Left renal cortex interstitium (tissue), 4 donors: ENCODE measurements at places on chromosomes 12 and 14. TPM values are rescaled to one million over a fixed set of nuclear protein-coding genes. Genes with fewer than 3 reads are reported as not detected.

DNA sequence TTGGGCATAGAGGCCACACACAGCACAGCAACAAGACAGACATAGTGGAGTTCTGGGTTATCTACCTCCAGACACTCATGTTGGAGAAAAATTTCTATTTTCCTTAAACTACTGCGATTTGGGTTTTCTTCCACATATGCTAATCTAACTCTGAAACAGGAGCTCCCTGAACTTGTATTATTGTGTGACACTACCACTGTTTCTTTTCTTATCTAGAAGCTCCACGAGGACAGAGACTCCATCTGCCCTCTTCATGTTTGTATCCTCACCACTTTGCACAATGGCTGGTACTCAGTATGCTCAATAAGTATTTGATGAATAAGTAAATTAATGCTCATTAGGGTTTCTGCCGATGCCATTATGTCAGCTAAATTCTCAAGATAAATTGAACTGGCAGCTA, 218.6 kb downstream of the PAX9 start:
- no peak for DNase-seq

DNA sequence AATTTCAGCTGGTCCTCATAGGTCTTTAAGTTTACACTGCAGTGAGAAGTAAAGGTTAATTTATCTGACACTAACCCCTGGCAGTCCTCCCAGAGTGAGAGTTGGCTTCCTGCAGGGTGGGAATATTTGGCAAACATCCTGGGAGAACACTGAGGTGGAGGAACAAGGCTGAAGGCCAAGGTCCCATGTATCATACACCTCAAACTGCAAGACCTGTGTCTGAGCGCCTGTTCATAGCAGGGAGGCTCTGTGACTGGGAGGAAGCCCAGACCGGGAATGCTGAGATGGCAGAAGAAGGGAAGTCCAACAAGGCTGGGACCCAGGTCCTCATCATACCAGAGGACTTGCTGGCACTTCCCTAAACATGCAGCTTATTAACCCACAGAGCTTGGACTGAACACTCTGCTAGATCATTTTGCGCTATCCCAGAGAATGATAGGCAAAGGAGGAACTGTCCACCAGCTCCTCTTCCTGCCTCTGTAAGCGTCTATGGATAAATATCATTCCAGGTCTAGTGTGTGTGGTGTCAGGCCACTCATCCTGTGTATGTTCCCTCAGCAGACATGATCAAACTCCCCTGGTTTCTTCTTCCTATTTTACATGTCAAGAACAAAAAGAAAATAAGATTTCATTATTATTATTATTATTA, 199.6 kb upstream of the CNOT2 start:
- DNase-seq, result no peak

DNA sequence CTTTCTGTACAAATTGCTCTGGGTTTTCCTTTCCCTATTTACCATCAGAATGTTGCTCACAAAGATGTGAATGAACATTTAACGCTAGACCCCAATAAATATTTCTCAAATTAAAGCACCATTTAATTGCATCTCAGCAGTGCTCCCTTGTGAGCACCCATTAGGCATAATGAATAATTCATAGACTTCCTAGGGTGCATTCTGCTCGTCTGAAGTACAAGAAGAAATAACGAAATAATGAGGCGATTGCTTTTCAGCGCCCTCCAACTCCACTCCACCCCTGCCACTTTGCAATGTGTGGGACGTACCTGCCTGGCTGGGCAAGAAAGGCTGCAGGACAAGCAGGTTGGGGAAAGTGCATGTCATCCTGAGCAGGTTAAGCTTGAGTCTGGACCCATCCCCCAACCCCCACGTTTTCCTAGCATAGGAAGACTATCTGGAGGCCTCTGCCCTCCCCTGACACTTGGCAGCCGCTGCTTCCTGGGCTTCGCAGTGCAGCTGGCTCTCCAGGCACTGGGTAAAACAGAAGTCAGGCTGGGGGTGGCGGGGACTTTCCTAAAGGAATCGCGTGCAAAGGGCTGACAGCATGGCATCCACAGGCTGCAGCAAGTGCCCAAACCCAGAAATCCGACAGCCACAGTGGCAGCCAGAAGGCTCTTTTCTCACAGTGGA, 253.7 kb downstream of the DUSP6 start:
- DNase-seq, result no peak

- no peak for DNase-seq
Measured at GRCh38 chr14:65850429-65851135, 438.1 kb downstream of the FUT8 start.

- DNase-seq, result no peak
Measured at GRCh38 chr14:22962061-22962676, 5.3 kb upstream of the HAUS4 start.

DNA sequence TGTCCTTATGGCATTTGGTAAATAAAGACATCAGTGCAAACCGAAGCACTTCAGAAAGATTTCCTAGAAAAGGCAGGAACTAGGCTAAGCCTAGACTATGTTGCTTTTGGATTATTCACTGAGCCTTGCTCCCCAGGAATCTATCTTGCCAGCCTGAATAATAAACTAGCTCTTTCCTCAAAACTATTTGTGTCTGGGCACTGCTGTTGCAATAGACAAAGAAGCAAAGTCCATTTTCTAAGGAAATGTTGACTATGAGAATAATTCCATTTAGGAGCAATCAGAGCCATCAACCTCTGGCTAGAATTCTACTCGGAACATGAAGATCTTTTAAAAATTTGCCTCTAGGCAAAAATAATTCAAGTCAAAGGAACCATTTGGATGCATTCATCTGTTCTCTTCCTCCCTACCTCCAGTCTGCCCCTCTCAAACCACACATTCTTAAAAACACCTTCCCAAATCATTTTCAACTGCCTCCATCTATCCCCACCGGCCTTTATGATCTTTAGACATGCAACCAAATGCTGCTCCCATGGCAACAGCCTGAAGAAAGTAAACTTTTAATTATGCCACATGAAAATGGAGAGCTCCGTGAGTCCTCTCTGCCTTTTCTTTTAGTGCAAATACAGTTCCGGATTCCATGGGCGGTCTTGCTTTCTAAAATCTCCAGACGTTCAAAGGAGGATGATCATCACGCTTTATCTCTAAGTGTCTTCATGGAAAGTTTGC, 61.5 kb upstream of the FZD10 start:
- DNase-seq, result no peak

- no peak for DNase-seq
Measured at GRCh38 chr12:29744365-29744764, 39.4 kb downstream of the TMTC1 start.

DNA sequence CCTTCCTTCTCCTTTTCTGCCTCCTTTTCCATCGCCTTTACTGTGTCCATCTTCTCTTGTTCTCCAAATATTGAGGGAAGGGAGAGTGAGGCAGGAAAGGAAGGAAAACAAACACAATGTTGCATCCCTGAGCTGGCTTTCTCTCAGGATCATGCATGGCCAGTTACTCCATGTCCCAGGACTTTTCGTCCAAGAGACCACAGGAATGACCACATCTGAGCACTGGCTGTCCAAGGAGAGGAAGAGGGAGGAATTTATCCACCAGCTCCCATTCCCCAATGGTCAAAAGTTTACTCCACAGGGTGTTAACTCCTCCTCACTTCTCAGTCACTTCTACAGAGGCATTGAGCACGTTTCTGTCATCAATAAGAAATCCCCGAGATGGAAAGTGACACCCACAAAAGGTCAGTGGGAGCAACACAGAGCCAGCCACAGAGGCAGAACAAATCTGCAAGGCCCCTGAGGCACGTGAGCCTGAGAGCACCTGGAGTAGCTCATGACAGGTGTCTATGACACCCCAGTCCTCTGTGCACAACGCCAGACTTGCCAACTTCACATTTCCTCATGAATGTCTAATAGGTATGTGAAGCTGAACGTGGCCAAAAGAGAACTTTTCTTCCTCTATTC, 177.3 kb upstream of the NUDT4 start:
- no peak for DNase-seq

DNA sequence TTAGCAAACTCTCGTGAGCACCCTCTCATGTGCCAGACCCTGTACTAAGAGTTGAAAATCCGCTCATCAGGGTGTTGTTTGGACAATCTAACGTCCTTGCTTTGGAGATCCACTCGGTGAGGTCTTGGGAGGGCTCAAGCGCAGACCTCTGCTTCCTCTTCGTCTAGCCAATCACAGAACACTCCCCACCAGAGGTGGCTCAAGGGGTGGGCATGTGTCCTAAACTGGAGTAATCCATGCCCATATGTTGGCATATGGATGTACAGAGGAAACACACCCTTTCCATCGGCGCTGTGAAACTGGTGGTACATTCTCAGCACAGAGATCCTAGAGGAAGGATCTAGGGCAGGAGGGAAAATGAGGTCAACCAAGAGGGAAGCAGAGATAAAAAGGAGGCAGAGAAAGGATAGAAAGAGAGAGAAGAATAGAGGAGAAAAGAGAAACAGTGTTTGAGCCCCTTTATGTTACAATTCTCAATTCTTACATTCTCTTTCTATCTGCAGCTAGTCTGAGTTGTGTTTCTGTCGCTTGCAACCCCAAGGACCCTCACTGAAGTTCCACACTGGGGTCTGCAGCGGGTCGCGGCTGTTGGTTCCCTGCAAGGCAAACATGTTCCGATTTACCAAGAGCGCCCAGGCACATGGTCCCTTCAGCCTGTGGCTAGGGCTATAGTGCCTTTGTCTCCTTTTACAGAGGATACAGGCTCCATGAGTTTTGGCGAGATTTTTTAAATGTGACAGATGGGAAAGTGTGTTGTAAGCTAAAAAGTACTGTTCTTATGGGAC, 40.5 kb downstream of the DLK1 start:
- no peak for DNase-seq

DNA sequence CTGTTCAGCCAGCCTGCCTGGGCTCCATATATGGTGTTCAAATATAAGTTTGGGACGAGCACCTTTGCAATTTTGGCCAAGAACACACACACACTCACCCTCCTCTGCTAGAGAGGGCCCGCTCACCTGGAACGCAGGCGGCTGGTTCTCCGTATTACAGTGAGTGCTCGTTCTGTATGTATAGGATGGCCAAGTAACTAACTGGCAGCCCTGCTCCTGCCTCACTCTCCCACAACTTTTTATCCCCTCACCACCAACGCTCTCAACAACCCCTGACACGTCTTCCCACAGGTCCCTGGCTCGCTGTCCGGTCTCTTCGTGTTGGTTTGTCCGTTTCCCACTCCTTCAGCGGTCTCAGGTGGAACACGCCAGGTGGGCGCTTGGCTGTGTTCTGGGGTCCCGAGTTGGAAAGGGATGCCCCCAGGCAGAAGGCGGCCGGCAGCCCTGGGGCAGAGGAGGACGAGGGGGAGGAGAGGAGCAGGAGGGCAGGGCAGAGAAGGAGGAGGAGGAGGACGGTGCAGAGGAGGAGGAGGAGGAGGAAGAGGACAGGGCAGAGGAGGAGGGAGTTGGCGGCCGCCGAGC, 398 bp upstream of the MSRB3 start:
- no peak for DNase-seq

Gene TRAFD1
- polyA plus RNA-seq, result 45.4 TPM

Gene WSCD2
- polyA plus RNA-seq, result 10.4 TPM

Gene TSPAN19
- polyA plus RNA-seq, result 0.58 TPM

Gene HOXC6
- 23.8 TPM for polyA plus RNA-seq

Gene DHRS2
- polyA plus RNA-seq, result 29.0 TPM
